Nephron progenitor cell (in vitro differentiated cells): ENCODE measurements at places on chromosomes 2 and 18.

GRCh38 chr2:186884587-186884986 lies 35.6 kb upstream of the ZSWIM2 start:
- H3K27ac ChIP-seq: peak overlapping the region; percentile 14
- no peak for DNase-seq
- H3K4me3 ChIP-seq: no peak overlapping the region
- H3K27me3 ChIP-seq: no peaks in the 10 kb centered on the region
- H3K4me1 ChIP-seq: peaks cover 5% of the 10 kb centered on the region
- H3K36me3 ChIP-seq: no peaks in the 10 kb centered on the region

GRCh38 chr2:196500686-196501431 lies 138.7 kb upstream of the CCDC150 start:
- no peaks in the 10 kb centered on the region for H3K27me3 ChIP-seq
- H3K27ac ChIP-seq: no peak overlapping the region
- peaks cover 13% of the 10 kb centered on the region for H3K36me3 ChIP-seq
- no peak for DNase-seq
- peaks cover 7% of the 10 kb centered on the region for H3K4me1 ChIP-seq

DNA sequence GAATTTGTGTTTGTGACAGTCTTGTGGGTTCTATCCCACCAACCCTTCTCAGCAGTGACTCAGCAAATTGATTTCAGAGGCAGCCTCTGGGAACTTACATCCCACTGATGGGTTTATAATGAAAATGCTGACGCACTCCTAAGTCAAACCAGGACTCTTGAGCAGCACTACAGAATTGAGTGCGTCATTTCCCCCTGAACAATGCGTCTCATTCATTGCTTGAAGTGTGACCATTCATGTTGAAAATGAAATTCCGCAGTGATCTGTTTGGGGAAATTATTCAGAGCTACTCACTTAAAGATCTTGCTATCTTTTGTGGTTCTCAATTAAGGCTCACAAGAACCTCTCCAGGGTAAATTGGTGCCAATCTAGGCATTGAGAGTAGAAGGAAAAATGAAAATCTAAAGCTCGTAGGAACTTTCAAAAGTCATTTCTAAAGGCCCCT lies 417.7 kb upstream of the SLC14A2 start:
- no peaks in the 10 kb centered on the region for H3K36me3 ChIP-seq
- DNase-seq: no peak
- H3K4me3 ChIP-seq: no peak overlapping the region
- H3K4me1 ChIP-seq: peaks cover 5% of the 10 kb centered on the region

DNA sequence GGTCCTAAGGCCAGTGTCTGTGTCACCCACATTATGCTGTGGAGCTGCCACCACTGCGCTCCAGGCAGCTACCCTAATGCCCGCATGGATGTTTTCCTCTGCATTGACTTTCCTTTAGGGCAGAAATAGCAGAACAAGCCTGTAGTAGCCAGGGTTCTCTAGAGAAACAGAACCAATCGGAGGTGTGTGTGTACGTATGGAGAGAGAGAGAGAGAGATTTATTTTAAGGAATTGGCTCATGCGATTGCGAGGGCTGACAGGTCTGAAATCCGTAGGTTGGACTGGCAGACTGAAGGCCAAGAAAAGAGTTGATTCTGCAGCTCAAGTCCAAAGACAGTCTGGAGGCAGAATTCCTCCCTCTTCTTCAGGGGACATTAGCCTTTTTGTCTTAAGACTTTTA lies 110.3 kb downstream of the LAMA3 start:
- no peaks in the 10 kb centered on the region for H3K36me3 ChIP-seq
- no peak overlapping the region for H3K27ac ChIP-seq
- no peak overlapping the region for H3K4me3 ChIP-seq
- peaks cover 11% of the 10 kb centered on the region for H3K27me3 ChIP-seq
- no peak for DNase-seq

DNA sequence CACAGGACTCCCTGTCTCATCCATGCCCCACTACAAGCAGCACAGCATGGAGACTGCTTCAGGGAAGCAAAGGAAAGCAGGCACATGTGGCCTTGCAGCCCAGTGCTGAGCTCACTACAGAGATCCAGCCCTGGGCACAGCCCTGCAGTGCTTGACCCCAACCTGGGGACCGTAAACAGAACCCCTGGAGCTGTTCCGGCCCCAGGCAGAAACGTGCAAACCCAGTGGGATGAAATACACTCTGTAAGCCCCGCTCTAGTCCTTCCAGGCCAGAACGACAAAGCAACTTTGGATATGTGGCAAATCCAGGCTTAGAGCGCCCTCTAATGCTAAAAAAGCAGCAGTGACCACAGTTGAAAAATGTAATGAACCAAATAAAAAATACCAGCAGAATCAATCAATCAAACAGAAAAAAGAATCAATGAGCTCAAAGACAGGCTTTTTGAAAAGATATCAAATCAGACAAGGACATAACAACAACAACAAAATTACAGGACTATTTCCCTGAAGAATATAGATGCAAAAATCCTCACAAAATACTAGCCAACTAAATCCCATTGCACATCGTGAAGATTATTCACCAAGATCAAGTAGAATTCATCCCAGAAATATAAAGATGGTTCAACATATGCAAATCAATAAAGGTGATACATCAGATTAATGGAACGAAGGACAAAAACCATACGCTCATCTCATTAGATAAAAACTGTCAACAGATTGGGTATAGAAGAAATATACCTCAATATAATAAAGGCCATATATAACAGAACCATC lies 45.6 kb downstream of the ZNF519 start:
- no peak overlapping the region for H3K4me3 ChIP-seq
- no peak overlapping the region for H3K27ac ChIP-seq
- H3K4me1 ChIP-seq: no peaks in the 10 kb centered on the region
- H3K36me3 ChIP-seq: no peaks in the 10 kb centered on the region
- H3K27me3 ChIP-seq: no peaks in the 10 kb centered on the region

DNA sequence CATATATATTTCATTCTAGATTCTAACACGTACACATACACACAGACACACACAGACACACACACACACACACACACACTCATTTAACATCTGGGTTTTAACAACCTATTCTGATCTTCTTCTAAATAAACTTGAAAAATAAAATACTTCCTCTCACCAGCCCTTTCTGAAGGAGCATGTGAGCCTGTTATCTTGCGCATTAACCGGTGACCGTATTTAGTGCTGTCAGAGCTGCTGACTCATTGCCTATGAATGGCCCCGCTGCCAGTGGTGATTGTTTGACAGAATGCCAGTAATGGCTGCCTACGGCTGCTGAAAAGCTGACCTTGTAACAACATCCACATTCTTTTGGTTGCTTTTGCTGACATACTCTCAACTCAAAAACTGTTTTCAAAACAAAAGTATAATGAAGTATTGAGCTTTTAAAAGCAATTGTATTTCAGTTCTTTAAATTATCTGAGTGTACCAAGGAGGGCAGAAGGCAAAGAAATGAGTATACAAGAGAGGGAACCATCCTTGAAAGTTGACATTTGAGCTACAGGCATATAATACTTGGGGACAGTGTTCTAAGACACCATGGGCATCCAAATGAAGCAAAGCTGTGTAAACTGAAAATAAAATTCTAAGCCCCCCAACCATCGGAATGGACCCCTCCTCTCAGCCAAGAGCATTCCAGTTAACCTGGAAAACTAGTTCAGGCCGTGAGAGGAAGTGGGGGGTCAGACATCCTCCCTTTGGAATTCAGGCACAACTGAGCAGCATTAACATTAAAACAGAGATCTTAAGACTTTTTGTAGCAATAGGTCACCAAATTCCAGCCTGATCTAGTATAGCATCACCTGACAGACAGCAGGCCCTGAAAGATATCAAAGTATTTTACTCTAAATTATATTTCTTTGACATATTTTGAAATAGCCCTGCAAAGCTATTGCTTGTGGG lies 50.2 kb upstream of the DTNA start:
- H3K27me3 ChIP-seq: no peaks in the 10 kb centered on the region
- DNase-seq: peak; percentile 23
- peaks cover 35% of the 10 kb centered on the region for H3K4me1 ChIP-seq
- H3K36me3 ChIP-seq: no peaks in the 10 kb centered on the region
- peak overlapping the region; percentile 12 for H3K27ac ChIP-seq

GRCh38 chr2:109438773-109439389 lies 174.9 kb downstream of the SEPTIN10 start:
- H3K27ac ChIP-seq: peak overlapping the region; percentile 67
- H3K4me3 ChIP-seq: peak overlapping the region; percentile 52
- peaks cover 57% of the 10 kb centered on the region for H3K4me1 ChIP-seq
- H3K27me3 ChIP-seq: peaks cover 3% of the 10 kb centered on the region
- DNase-seq: no peak

GRCh38 chr2:105143467-105144151 lies 97.9 kb upstream of the GPR45 start:
- H3K4me1 ChIP-seq: peaks cover 6% of the 10 kb centered on the region
- H3K27me3 ChIP-seq: peaks cover 15% of the 10 kb centered on the region
- H3K4me3 ChIP-seq: peak overlapping the region; percentile 89
